ENCODE measurements at places on chromosomes 6 and 20.
A peak's percentile ranks its signal among the peaks of the same experiment; 100 is the strongest.

GRCh38 chr20:59482351-59483187 lies 121.8 kb upstream of the PHACTR3 start:
- no peak for DNase-seq

DNA sequence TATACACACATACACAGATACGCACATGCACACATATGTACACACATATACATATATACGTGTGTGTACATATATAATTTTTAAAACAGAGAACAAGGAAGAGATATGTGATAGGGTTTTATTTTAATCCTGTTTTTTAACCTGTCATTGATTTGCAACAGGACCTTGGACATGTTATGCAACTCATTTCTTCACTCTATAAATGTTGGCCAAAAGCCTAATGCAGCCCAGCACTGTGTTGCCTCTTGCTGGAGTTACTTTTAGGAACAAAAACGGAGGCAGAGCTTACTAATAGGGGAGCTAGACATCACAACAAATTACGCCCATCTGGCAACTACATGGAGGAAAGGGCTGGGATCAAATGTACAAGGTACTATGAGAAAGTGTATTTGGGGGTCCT lies 179.9 kb upstream of the TAB2 start:
- no peak for DNase-seq

GRCh38 chr20:63873477-63873971 lies 8.5 kb downstream of the TPD52L2 start:
- no peak for DNase-seq

GRCh38 chr6:5746759-5747130 lies 260.0 kb downstream of the NRN1 start:
- DNase-seq: no peak

DNA sequence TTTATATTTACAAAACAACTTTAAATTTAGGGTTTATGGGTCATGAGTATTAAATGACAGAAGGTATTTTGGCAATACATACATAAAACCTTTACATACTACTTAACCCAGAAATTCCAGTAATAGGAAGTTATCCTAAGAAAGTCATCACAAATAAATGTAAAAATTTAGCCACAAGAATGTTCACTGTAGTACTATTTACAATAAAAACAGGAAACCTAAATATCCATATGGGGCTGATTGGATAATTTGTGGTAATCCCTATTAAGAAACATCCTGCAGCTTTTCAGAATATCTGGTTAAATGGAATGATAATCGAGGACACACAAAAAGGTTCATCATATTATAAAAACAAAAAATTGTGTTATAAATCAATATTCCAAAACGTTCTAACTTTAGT lies 44.4 kb downstream of the TRAM2 start:
- DNase-seq: no peak

- DNase-seq: peak; percentile 67
These were observed 52.6 kb upstream of the NFATC2 start for GRCh38 chr20:51595058-51595532.

DNA sequence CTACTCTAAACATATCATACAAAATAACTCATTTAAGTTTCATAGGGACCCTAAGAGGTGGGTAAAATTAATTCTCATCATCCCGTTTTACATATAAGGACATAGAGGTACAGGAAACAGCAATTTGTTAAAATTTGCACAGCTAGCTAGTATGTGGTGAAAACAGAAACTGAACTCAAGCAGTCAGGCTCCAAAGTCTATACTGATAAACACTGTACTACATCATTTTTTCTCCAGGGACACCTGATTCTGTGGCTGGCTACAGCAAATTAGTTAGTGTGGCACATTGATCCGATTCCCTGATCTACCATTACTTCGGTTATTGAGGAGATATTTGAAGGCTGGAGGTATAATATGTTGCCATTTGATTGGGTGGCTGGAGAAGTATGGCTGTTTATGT lies 36.2 kb upstream of the E2F3 start:
- no peak for DNase-seq

- DNase-seq: no peak
These were observed 4.9 kb upstream of the PTGIS start for GRCh38 chr20:49572857-49573256.

GRCh38 chr20:59777814-59778575 lies 155.4 kb downstream of the SYCP2 start:
- DNase-seq: no peak

DNA sequence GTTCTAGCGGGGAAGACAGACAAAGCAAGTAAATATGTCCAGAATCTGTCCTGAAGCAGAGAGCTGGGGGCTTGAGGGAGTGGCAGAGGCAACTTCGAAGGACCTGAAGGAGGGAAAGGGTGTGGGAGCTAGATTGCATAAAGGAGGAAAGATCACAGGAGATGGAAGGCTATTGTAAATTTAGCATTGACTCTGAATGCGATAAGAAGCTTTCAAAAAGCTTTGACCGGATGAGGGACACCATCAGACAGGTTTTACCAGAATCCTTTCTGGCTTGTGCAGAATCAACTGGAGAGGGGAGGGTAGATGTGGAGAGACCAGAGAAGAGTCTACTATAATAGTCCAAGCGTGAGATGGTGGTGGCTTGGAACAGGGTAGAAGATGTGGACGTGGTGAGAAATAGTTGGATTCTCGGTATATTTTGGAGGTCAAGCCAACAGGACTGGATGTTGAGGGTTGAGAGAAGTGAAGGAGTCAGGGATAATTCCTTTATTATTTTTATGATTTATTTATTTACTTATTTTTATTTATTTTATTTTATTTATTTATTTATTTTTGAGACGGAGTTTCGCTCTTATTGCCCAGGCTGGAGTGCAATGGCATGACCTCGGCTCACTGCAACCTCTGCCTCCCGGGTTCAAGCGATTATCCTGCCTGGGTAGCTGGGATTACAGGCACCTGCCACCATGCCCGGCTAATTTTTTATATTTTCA lies 19.9 kb upstream of the RIPOR3 start:
- no peak for DNase-seq

DNA sequence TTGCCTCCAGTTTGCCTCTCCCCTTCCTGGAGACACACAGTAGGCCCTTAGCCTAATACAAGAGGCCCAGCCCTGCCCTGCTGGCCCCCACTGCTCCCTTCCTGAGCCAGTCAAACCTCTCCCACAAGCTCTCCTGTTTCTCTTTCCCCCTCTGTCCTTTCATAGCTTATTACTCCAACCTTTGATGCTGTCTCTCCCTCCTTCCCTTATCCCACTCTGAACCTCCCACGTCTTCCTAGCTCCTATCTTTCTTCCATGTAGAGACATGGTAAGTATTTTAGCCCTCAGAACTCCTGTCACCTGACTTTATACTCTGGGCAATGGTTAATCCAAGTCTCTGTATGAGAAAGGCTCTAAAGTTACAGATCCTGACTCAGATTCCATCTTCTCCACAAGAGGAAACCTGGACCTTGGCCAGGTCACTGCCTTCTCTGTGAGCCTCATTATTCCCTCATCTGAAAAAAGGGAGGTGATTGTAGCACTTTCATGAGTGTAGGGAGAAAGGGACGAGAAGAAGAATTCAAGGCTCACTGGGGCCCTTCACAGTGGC lies 6.7 kb downstream of the TGIF2 start:
- no peak for DNase-seq

DNA sequence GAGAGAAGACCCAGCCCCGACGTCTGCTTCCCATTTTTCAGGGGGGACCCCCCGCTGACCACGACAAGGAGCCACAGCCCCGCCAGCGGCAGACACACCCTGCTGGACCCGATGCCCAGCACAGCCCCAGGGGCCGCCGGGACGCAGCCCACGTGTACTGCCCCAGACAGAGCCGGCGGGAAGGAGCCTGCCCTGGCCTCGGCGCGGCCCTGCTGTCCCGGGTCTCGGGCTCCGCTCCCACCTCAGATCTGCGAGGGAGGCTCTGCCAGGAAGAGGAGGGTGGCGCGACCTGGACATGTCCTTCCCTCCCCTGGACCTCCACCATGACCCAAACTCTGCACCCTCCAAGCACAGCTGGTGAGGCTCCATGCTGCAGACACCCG lies 54.7 kb downstream of the KCNQ2 start:
- DNase-seq: no peak

- no peak for DNase-seq
These were observed 72.9 kb downstream of the SGK1 start for GRCh38 chr6:134245041-134245440.

DNA sequence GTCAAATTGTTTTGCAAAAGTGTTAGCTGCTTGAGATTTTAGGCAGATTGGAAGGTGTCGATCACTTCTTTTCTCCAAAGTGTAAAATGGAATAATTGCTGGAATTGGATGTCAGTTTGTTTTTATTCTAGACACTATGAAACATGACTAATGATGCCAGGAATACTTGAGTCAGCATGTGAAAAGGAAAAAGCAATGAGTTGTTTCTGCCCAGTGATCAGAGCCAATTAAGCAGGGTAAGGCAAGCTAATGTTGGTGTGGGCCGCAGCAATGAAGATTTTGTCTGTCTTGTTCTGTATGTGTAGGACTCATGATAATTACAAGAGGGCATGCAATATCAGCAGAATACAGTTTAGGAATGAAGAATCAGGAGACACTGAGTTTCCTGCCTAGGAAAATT lies 110.3 kb downstream of the CARMIL1 start:
- DNase-seq: no peak

DNA sequence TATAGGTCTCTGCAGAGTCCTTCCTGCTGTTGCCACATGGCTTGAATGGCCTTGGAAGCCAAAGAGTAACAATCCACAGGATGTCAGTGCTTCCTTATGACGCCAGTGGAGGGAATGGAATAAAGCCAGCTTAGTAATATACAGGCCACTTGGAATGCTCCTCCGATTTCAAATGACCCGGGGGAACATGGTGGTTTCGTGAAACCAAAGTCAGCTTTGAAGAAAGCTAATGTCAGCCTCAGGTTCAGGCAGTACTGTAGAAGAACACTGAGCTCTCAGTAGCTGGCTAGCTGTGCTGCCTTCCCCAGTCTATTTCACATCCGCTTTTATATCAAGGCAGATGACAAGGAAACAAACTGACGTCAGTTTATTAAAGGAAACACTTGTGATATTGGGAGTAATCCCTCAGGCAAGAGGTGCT lies 189.1 kb downstream of the DTNBP1 start:
- no peak for DNase-seq

GRCh38 chr6:111717621-111718020 lies 111.9 kb upstream of the TRAF3IP2 start:
- no peak for DNase-seq

DNA sequence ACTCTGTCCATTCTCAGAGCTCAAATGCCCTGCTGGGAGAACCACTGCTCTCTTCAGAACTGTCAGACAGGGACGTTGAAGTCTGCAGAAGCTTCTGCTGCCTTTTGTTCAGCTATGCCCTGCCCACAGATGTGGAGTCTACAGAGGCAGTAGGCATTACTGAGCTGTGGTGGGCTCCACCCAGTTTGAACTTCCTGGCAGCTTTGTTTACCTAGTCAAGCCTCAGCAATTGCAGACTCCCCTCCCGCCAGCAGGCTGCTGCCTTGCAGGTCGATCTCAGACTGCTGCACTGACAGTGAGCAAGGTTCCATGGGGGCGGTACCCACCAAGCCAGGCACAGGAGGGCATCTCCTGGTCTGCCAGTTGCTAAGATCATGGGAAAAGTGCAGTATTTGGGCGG lies 21.8 kb upstream of the UFL1 start:
- DNase-seq: no peak

- no peak for DNase-seq
These were observed 100.3 kb downstream of the REV3L start for GRCh38 chr6:111382476-111383294.

GRCh38 chr6:102619585-102619984 lies 1226.1 kb downstream of the GRIK2 start:
- no peak for DNase-seq

- DNase-seq: no peak
These were observed 1.7 kb downstream of the RAB44 start for GRCh38 chr6:36699348-36699747.

- DNase-seq: no peak
These were observed 94.0 kb upstream of the SLC2A12 start for GRCh38 chr6:134146268-134147033.

GRCh38 chr6:45512717-45513116 lies 135.0 kb upstream of the SUPT3H start:
- DNase-seq: no peak

GRCh38 chr6:7454696-7455358 lies 65.2 kb downstream of the RIOK1 start:
- no peak for DNase-seq

GRCh38 chr6:63487103-63487813 lies 85.0 kb upstream of the LOC128125822 start:
- DNase-seq: no peak

DNA sequence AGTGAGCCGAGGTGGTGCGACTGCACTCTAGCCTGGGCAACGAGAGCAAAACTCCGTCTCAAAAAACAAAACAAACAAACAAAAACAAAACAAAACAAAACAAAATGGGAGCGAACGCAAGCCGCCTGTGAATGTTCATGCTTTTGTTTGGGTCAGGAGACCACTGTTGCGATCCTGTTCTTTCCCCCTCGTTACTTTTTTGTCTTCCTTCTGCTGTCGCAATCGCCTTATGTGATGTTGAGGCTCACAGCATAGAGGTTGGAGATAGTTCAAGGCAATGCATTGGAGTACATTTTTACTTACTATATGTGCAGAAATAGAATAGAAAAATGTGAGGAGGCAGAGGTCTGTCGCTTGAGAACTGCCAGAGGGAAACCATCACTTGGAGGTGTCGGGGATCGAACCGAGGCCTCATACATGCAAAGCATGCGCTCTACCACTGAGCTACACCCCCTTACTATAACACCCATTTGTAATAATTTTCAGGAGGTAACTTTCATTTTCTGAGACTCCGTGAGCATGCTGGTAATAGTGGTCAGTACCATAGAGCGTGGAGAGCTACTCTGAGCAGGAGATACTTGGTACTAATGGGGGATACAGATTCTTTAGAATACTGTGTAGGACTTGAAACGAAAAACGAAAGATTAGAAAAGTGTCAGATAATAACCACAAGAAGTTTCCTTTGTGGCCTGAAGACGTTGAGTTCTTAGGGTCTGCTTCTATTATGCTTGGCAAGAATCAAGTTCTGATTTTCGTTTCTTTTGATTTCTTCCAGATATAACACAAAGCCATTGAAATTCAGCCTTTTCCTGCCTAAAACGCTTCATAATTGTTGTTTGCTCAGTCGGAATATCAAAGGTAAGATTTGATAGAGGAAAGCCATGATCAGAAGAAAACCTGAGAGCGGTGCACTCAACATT lies 121.1 kb downstream of the TRIM27 start:
- no peak for DNase-seq

- DNase-seq: no peak
These were observed 43.9 kb downstream of the NCR2 start for GRCh38 chr6:41379306-41379705.

GRCh38 chr20:14922503-14923267 lies 585.3 kb upstream of the FLRT3 start:
- DNase-seq: no peak

GRCh38 chr20:40880063-40880728 lies 148.4 kb upstream of the TOP1 start:
- no peak for DNase-seq

DNA sequence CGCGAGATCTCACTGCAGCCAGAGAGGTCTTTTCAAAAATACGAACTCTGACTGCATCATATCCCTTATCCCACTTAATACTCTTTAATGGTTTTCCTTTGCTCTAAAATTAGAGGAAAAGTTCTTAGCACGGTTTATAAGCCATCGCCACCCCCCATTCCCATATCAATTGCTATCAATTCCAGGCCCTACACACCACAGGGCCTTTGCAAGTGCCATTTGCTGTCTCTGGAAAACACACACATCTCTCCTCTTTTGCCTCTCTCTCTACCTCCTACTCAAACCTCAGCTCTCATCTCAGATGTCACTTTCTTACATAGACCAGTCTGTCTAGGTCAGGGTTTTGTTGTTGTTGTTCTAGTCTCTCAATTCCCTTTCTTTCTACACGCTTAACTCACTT lies 9.8 kb downstream of the SLC22A23 start:
- DNase-seq: no peak

All from nucleus accumbens (tissue), 56 donors.